Kidney (tissue), 22 donors: ENCODE measurements at places on chromosomes 1 and 21. TPM values are rescaled to one million over a fixed set of nuclear protein-coding genes. Genes with fewer than 3 reads are reported as not detected.

DNA sequence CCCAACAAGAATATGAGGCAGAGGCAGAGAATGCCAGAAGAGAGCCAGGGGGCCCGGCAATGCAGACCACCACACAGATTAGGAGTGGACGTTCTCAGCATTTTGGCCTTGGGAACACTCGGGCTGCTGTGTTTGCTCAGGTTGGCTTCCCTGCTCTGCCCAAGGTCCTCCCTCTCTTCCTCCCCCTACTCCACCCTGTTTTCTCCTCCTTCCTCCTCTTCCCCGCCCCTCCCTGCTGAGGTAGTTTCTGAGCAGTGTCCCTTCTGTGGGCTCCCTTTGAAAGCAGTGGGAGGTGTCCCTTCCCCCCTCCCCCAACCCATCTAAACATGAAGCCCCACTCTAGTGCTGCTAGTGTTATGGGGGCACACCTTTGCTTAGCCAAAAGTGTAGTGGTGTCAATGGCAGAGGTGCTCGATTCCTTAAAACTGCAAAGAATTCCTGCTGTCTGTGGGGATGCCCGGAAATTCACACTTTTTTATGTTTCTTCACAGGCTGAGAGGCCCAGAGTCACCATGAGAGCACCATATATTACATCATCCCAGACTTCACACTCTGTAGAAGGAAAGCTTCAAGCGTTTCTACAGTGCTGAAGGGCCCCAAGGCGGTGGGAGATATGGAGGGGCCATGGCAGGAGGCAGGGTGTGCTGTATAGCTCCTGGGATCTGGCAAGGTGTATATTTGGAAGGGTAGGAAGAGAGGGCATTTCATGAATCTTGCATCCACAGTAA, at the start of gene HHIPL2:
Gene HHIPL2, minus strand, starts transcription at position 161 of the 728 bp plus-strand sequence. Its CDS starts 60 bp downstream, at position 101.
- peak; percentile 14 for DNase-seq

DNA sequence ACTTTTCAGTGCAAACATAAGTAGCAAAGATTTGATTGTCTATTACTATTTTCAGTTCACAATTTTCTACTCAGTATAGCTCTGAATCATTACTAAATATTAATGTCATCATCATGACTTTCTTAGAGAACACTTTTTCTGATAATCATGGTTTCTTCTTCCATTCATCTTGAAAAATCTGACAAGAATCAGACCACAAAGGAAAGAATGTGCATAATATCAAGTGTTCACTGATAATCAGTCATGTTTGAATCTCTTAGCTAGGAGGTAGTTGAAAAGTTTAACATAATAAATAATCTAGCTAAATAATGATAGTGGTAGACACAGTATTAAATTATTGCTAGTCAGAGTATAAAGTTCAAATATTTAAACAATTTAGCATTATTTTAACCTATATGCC, 133.2 kb downstream of the BRINP3 start:
- no peak for DNase-seq

GRCh38 chr1:3650248-3651025, 534 bp upstream of the WRAP73 start:
- peak; percentile 62 for DNase-seq

DNA sequence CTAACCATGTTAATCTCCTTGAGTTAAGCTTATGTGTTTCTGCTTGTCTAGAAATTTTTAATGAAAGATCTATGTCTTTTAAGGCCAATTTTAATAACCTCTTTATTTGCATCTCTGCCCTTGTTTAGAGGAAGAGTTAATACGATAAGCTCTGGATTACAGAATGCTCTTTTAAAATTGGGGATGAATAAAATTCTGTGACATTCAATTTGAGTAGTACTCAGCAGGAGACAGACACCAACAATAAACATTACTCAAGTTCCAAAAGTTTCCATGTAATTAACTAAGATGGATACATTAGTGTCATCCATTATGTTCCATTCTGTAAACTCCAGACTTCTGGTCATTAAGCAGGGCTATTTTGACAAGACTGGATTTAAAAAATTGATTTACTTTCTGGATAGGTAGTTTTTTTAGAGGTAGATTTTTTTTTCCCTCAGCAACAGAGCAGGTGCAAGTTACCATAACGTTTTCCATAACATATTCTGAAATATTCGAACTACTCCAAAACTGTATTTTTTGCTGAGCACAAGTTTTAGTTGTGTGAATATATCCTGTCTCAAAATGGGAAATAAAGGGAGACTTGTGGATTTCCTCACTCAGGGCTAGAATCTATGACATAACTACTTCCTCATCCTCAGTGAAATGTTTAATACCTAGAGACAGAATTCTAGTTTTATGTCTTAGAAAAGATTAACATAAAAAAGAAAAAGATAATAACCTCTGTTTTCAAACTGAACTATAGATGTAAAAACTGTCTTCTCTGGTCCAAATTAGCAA, 221.7 kb downstream of the NEGR1 start:
- no peak for DNase-seq

DNA sequence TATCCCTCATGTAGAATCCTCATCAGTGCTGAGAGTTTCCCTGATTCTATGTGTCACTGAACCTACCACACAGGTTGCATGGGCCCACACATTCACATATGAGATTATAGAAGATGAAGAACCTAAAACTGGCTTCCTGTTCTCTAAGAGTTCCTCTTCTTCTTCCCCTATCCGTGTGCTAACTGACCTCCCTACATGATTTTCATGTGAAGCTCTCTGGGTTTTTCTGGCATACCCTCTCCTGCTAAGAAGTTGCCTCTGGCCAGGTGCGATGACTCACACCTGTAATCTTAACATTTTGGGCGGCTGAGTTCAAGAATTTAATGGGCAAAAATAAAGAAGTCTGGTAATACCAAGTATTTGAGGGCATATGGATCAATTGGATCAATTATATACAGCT, 5.5 kb upstream of the CD244 start:
- DNase-seq = no peak

DNA sequence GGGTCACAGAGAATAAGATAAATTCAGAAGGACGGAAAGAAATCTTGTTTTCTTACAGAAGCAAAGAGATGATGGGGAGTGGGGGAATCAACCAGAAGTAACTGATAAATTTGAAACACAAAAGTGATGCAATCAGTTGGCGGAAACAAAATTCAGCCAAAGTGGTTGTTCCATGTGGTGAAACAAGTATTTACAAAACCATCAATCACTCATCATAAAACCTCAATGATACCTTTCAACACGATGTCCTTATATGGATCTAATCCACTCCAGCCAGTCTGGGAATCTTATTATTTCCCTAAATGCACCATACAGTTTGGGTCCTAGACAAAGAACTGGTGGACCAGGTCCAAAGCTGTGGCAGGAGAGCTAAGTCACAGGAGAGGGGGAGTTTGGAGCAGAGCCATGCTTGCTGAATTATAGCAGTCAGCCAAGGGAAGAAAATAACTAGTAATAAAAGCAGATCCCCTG, 303.8 kb upstream of the LRRC7 start:
- peak; percentile 81 for DNase-seq

The LAMB3 gene
- 59.7 TPM for total RNA-seq

GRCh38 chr1:195958131-195958530, 650.1 kb downstream of the KCNT2 start:
- no peak for DNase-seq

GRCh38 chr1:35783055-35783583, 13.3 kb upstream of the CLSPN start:
- no peak for DNase-seq

DNA sequence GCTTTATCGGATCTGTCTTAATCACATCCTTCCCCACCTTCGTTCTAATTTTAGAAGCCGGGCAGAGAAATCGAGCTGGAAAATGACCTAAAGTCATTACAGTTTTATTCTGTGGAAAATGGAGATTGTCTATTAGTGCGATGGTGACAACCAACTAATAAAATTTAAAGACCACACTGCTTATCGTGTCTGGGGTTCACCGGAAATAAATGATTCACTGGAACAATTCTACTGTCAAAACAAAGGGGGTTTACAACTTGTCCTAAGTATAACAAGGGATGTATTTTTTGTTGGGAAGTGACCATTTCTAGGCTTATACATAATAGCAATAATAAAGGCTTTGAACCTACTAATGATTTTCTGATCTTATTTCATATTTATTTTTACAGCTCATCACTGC, 55.6 kb downstream of the B3GALNT2 start:
- DNase-seq = no peak

- DNase-seq = no peak
Observed at GRCh38 chr21:26795866-26796329, 49.3 kb downstream of the ADAMTS1 start.

GRCh38 chr1:32715901-32716311, 13.3 kb upstream of the SYNC start:
- no peak for DNase-seq

GRCh38 chr1:211336775-211337174, 10.1 kb downstream of the TRAF5 start:
- no peak for DNase-seq

GRCh38 chr1:88398338-88398737, 285.7 kb upstream of the PKN2 start:
- DNase-seq = no peak

The RGS1 gene
- total RNA-seq = 50.2 TPM
